Coronary artery (tissue), 2 donors: ENCODE measurements at places on chromosomes 11 and 22.
A peak's percentile ranks its signal among the peaks of the same experiment; 100 is the strongest.

GRCh38 chr11:68043349-68044144, 4.7 kb downstream of the TCIRG1 start:
- no peak for DNase-seq

GRCh38 chr11:116697639-116698038, 75.1 kb downstream of the BUD13 start:
- DNase-seq = peak; percentile 53

- no peak for DNase-seq
Observed at GRCh38 chr11:76067099-76067498, 139.2 kb downstream of the WNT11 start.

DNA sequence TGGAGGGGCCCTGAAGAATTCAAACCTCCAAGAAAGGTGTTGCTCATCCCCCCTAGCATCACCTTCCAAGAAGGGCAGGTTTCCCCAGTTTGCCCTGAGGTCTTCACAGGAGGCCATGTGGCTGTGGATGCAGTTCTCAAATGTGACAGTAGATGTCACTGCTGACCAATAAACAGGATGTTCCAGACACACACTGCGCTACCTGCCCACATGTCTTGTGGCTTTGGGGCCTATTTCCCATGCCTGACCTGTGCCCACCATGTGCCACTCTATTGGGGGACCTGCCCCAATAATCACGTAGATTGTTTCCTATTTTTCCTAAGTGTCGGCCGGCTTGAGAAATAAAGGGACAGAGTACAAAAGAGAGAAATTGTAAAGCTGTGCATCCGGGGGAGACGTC, 4.5 kb downstream of the GSTT2 start:
- DNase-seq = no peak

GRCh38 chr22:42313804-42314581, 43.5 kb upstream of the TCF20 start:
- no peak for DNase-seq

GRCh38 chr22:42788466-42788865, 67.8 kb upstream of the A4GALT start:
- no peak for DNase-seq

DNA sequence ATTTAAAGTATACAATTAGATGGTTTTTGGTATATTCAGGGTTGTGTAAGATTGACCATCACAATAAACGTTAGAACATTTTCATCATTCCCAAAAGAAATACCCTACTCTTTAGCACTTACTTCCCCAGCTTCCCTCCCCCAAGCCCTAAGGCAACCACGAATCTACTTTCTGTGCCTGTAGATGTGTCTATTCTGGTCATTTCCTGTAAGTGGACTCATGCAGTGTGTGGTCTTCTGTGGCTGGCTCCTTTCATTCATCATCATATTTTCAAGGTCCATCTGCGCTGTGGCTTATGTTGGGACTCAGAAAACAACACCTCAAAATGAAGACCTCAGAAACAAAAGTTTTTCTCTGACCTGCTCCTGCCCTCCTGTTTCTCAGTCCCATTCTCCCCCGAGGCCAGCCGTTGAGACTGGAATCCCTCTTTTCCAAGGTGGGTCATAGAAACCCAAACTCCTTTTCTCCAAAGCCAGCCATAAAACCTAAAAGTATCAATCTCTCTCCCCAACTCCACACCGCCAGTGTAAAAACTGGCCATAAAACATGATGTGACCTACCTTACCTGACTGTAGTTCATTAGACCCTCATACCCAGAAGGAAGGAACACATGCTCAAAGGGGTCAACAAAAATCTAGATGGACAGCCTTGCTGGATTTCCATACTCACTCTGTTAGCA, 12.9 kb upstream of the TMPRSS13 start:
- DNase-seq = no peak

DNA sequence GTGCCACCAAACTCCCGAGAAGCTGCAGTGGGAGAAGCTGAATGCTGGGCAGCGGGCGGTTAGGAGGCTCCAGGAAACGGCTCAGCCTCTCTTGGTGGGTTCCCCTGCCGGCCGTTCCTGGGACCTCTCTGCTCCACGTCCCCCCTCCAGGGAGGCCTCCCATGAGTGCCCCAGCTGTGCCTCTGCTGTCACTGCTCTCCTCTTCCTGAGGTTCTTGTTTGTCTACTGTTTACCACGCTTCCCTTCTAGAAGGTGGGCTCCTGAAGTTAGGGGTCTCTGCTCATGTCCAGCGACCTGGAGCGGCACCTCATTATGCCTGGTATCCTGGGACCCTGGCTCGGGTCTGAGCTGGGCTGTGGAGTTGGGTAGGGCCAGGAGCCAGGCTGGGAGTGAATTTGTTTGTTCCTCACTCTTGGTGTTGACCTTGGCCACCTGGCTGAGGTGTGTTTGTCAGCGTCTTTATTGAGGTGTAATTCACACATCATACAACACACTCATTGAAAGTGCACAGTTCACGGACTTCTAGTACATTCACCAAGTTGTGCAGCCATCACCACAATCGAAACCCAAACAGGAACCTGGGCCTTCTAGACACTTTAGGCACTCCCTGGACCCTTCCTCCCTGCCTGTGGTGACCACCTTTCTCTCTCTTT, 37.8 kb upstream of the GRAMD4 start:
- no peak for DNase-seq

DNA sequence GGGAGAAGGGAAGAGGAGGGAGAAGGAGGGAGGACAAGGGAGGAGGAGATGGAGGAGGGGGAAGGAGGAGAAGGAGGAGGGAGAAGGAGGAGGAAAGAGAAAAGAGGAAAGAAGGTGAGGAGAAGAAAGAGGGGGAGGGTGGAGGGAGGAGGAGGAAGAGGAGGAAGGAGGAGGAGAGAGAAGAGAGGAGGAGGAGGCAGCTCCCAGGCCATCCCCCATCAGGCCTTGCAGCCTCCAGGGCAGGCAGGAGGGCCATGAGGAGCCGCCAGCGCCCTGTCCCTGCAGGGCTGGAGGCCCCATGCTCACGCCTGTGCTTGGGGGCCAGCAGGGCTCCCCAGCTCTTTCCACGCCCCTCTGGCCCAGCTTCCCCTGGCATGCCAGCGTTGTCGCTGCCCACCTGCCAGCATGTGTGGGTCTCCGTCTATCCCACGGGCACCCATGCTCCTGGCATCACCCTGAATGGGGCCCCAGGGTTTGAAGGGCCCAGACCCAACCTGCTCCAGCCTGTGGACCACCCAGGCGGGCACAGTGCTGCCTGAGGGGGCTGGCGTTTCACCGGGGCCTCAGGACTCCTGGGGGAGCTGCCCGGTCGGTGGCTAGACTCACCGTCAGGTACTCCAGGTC, 5.2 kb downstream of the TSPAN32 start:
- DNase-seq = peak; percentile 75

DNA sequence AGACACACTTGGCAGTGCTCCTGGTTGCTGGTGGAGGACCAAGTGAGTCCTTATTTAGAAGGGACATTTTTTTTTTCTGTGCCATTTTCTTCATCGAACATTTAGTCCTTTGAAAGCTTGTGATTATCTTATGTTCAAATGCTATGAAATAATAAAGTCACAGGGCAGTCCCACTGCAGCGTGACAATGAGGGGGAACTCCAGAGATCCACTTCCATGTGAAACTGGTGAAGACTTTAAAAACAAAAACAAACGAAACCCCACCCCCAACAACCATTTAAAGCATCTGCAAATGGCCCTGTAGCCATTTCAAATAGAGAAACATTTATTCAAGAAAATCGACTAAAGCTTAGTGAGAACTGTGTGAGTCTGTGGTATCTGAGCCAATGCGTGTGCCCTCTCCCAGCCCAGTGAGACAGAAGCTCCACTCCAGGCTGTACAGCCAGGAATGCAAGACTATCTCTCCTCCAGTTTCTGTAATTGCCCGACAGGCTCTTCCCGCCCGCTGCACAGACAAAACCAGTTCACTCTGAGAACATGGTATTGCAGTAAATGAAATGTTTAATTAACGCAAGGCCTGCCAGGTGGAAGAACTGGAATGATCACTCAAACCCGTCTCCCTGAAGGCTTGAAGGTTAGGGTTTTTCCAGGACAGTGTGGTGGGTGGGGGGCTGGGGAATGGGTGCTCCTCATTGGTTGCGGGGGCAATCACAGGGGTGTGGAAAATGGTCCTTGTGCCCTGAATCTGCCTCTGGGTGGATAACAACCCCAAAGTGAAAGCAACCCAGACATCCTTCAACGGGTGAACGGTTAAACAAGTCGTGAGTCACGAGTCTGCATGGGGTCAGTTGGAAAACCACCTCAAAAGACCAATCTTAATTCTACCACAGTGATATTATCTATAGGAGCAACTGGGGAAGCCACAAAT, 8.4 kb downstream of the KRTAP5-6 start:
- no peak for DNase-seq

GRCh38 chr11:14081581-14082231, 119.2 kb downstream of the SPON1 start:
- no peak for DNase-seq

GRCh38 chr11:55707029-55707428, 45.0 kb downstream of the OR4C6 start:
- DNase-seq = no peak

GRCh38 chr11:101729406-101730078, 145.7 kb upstream of the TRPC6 start:
- no peak for DNase-seq

- no peak for DNase-seq
Observed at GRCh38 chr11:65524014-65524740, 706 bp upstream of the SCYL1 start.

- DNase-seq = peak; percentile 91
Observed at GRCh38 chr11:12075822-12076821, 34.3 kb upstream of the MICAL2 start.

- no peak for DNase-seq
Observed at GRCh38 chr11:88293931-88294330, 43.6 kb downstream of the CTSC start.

DNA sequence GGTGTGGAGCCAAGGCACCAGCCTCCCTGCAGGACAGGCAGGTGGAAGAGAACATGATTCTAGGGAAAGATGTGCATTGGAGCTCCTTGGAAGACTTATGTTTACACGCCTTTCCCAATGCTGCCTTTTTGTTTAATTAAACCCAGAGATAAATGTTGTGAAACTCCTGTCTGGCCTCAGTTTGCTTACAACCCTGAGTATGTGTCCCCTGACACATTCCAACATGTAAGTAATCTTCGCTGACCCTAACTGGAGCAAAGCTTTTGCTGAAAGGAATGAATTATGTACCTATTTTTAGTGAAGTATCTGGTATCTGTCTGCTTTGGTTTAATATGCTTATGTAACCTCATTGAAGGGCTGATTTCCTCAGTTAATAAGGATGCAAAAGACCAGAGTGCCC, 56.7 kb downstream of the APIP start:
- DNase-seq = no peak

GRCh38 chr22:17639247-17639741, 737 bp downstream of the BCL2L13 start:
- no peak for DNase-seq

GRCh38 chr11:66568124-66568916, at the start of gene CTSF:
CTSF (minus strand) TSS chr11:66568606; CDS start chr11:66568486, 120 bp downstream.
- DNase-seq = peak; percentile 84

DNA sequence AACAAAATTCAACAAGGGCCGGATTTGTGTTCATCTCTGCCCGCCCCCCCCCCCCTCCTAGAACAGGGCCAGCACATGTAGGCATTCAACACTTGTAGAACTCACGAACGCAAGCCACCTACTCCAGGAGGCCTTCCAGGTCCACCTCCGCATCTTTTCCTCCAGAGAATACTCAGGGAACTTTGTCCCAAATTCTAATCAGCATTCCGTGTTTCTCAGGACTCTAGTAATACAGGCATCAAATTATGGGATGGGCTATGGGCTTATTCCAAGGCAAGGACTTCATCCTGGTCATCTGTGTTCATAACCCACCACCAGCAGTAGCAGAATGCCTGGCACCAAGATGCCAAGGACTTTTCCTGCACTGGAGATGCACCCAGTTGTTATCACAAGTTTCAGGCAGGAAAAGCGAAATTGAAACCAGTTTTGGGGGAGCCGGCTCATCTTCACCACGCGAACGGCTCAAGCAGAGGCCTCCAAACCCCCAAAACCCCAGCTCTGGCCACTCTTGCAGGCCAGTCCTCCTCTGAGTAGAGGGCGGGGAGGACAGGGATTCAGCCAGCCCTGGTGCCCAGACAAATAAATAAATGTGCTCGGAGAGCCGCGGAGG, 462 bp downstream of the UBE2L6 start:
- DNase-seq = no peak

GRCh38 chr22:49381595-49382450, 445.9 kb downstream of the BRD1 start:
- DNase-seq = no peak

- DNase-seq = no peak
Observed at GRCh38 chr22:45544588-45545170, 42.0 kb downstream of the FBLN1 start.

GRCh38 chr22:34579519-34579918, 486.4 kb upstream of the ISX start:
- DNase-seq = no peak

- DNase-seq = no peak
Observed at GRCh38 chr11:118514103-118514502, 13.2 kb upstream of the TTC36 start.

DNA sequence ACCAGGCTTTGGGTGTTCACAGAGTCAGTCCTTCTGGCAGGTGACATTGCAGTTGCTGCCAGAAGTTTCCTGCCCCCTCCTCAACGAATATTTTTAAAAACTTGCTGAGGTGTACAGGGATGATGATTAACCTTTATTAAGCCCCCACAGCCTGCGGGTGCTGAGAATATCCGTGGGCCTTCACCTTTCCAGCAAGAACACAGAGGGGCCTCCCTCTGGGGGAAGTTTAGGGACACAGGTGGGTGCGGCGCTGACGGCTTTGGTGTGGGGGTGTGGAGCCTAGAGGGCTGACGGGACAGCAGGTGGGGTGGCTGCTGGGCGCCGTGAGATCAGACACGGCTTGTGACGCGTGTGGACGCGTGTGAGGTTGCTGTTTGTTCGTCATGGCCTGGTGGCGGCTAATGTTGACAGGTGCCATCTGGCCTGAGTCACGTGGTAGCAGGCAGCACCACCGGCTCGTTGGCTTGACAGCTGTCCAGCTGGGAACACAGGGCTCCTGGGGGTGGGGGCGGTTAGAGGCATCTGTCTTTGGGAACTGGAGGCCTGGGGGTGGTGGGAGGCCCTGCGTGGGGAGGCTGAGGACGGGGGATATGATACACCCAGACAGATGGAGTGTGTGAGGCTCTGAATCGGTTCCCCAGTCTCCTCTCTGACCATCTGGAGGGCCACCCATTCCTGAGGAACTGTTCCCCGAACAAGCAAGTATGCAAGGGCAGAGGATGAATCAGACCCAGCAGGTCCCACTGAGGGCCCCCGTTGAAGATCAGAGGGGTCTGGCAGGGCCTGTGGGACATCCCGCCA, 12.5 kb upstream of the LRRC10B start:
- DNase-seq = no peak

DNA sequence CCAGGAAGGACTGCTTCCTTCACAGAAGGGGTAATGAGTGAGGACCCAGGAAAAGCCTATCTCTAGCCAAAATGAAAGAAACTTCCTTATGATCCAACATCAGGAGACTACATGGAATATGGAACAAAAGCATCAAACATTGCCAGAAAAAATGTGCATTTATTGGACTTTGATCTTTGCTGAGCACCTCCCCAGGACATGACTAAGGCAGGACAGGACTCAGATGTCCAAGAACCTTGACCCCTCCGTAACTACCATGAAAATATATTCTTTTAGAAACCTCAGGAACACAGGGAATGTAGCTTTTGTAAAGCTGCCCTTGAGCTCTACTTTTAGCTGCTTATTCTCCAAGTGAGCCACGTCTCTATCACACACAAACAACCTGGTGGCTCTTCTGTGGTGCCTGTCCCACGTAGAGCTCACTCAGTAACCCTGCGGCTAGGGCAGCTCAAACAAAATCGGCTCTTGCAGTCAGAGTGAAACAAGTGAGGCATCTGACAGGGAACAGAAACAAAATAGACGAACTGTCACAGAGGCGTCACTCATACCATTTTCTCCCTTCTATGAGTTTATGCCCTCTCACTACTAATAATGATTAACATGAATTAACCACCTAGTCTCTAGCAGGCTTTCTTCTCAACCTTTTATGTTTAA, 471.5 kb upstream of the API5 start:
- DNase-seq = no peak
